GM23338 (cell line): ENCODE measurements at places on chromosomes 11 and 22. TPM values are rescaled to one million over a fixed set of nuclear protein-coding genes. Genes with fewer than 3 reads are reported as not detected.

Gene ARHGAP32
- 15.3 and 17.2 TPM in 2 replicates for total RNA-seq

Gene CEP126
- 1.4 and 2.1 TPM in 2 replicates for total RNA-seq

Gene APOBEC3B
- total RNA-seq = 5.9 and 7.0 TPM in 2 replicates

Gene LDHAL6A
- total RNA-seq = 0.59 TPM in 1 of 2 replicates, not detected in the other

Gene SEC14L2
- total RNA-seq = 2.1 and 4.2 TPM in 2 replicates

Gene MS4A3
- not detected in 2 replicates for total RNA-seq

Gene VPREB1
- total RNA-seq = not detected in 2 replicates

Gene DEFB131B
- not detected in 2 replicates for total RNA-seq

Gene MS4A12
- total RNA-seq = 0.21 TPM in 1 of 2 replicates, not detected in the other

Gene TTC28
- total RNA-seq = 10.7 and 16.1 TPM in 2 replicates

Gene LDHA
- total RNA-seq = 432 and 447 TPM in 2 replicates

Gene CNGA4
- total RNA-seq = not detected in 2 replicates

Gene CTTN
- 327 and 343 TPM in 2 replicates for total RNA-seq

Gene RFPL3
- not detected in 2 replicates for total RNA-seq

Gene KRTAP5-2
- not detected in 2 replicates for total RNA-seq

Gene NEFH
- 2.4 and 2.8 TPM in 2 replicates for total RNA-seq

Gene GRIA4
- 45.5 and 71.1 TPM in 2 replicates for total RNA-seq
